ENCODE measurements at places on chromosomes 3 and 15.

DNA sequence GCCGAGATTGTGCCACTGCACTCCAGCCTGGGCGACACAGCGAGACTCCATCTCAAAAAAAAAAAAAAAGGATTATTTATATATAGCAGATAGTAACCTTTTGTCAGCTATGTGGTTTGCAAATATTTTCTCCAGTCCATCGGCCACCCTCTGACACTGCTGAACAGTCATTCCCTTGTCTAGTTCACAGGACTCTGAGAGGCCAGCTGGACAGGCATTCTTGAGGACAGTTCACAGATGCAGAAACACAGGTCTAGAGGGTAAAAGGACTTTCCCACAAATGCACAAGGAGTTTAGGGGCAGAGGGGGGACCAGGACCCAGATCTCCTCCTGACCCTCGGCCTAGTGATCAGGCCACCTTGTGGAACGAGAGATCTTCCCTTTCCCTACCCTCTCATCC is 7.5 kb upstream of the TMEM40 start:
- no peak for DNase-seq

DNA sequence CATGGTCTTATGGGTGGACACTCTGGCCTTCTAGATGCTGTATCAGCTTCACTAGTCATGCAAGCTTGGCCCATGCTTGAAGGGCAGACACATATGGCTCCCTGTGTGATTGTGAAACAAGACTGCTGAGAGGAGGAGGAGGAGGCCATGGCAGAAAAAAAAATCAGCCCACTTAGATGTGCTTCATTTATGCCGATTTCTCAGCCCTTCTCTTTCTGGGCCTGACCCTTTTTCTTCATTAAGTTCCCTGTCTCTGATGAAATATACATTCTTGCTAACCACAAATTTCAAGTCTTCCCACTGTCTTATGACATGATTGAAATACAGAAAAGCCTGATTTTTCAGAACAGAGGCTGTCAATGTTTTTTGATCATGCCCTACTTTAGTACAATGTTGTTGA is 213.0 kb upstream of the FEZF2 start:
- DNase-seq, result peak; percentile 40

GRCh38 chr3:69016102-69016501 is 2.6 kb upstream of the EOGT start:
- DNase-seq, result no peak

DNA sequence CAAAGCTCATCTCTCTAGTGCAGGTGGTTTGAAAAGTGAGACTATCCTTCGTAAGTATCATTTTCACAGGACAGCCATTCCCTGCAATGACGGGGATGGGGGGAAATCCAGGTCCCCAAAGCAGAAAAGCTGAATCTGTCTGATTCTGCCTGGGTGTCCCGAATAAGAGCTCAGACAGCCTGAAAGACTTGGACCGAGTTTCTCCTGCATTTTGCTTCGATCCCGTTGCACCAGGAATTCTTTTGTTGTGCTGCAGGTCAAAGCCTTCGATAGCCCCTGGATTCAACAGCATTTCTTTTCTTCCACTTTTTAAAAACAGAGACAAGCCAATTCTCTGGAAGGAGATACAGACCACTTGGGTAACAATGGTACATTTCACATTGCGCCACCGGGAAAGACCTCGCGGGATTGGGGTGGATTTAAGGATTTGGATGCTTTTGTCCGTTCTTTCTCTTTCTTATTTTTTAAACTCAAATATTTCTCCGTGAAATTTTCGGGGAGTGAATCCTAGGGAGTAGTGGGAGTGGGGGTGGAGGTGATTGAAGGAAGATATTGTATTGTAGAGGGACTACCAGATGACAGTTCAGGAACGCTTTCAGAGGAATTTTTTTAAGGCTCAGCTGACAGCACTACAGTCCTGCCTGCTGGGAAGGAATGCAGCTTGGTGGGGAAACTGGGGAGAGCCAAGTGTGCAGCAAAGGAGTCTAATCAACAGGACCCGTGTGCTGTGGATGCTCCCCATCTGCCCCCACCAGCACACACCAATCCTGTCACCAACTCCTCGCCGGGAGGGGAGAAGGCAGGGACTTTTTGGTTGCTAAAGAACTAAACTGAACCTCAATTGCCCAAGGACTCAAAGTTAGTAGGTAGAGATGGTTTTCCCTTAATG is 2.6 kb downstream of the SLITRK3 start:
- DNase-seq, result peak; percentile 51

All from ELR (cell line).